ENCODE measurements at places on chromosomes 11 and 22.

DNA sequence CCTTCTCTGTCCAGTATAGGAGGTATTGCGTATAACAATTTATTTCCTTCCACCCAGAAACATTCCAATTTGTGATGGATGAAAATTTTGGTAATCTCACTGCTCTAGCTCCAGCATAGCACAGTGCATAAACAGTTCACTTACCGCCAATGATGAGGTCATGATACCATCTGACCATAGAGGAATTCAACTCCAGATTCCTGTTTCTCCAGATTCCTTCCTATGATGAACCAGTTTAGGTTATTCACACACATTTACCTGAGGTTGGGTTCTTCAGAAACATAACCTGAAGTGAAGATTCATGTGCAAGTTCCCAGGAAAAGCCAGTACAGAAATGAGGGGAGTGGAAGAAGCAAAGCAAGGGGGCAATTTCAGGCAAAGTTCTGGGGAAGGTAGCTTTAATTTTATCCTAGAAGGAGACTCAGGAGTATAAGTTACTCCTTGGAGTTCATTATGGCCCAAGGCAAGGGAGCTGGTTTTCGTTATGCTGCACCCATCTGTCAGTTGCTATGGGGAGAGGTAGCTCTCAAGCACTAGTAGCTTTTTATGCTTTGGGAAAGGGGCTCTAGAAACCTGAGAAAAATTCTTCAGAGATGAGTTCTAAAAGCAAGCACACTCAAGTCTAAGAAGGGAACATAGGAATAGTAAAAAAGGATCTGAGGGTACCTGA is 121.6 kb downstream of the CASP12 start:
- DNase-seq, result no peak

- no peak for DNase-seq
These were observed 129.0 kb downstream of the PKNOX2 start for GRCh38 chr11:125293596-125293995.

GRCh38 chr22:17957693-17958092 is 66.7 kb downstream of the MICAL3 start:
- no peak for DNase-seq

DNA sequence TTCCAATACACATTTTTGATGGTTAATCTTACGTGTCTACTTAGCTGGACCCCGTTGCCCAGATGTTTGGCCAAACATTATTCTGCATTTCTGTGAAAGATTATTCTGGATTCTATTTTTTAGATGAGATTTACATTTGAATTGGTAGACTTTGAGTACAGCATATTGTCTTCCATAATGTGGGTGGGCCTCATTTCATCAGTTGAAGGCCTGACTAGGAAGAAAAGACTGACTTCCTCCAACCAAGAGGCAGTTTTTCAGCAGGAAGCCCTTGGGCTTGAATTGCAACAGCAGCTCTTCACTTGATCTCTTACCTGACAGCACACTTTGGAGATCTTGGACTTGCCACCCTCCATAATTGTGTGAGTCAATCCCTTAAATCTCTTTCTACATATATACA is 58.7 kb downstream of the FDX1 start:
- no peak for DNase-seq

DNA sequence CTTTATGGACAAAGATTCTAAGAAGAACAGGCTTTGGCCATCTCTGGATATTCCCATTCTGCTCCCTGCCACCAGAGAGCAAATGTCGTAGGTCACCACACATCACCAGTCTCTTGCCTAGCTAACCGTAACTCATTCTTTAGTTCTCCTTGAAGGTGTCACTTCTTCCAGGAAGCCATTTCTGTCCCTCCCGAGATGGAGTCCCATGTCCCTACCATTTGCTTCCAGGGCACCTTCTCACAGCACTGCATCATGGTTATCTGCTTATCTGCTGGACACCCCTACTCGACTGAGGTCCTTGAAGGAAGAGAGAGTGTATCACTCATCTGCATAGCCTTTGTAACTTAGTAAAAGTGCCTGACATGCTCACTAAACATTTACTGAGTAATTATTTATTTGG is 47.6 kb downstream of the FAM83F start:
- no peak for DNase-seq

GRCh38 chr11:111168871-111169270 is 76.7 kb upstream of the POU2AF2 start:
- no peak for DNase-seq

DNA sequence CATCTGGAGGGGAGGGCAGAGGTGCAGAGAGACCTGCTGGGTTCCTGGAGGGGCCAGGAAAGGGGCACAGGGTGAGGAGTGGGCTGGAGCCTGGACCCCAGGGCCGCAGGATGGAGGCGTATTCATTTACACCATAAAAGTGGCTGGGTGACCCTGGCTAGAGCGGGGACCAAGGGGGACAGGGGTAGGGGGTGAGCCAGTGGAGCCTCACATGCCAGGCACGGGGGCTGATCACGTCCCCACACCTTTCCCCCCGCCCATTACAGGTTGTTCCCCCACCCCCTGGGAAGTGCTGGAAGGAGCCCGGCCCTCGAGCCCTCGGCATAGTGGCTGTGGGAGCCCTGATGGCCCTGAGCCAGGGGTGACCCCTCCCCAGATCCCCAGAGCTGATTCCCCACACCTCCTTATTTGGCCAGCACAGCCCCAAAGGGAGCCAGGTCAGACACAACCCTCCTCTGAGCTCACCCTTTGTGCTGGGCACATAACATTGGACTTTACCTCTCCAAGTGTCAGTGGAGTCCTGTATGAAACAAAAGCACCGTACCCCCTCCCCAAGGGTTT is 781 bp downstream of the TCIRG1 start:
- DNase-seq, result no peak

DNA sequence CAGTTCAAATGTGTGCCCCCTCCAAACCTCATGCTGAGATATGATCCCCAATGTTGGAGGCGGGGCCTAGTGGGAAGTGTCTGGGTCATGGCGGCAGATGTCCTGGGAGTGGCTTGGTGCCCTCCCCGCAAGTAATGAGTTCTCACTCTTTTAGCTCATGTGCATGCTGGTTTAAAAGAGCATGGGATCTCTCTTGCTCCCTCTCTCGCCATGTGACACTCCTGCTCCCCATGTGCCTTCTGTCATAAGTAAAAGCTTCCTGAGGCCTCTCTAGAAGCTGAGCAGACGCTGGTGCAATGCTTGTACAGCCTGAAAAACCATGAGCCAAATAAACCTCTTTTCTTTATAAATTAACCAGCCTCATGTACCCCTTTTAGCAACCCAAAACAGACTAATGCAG is 98.8 kb downstream of the SGSM3 start:
- no peak for DNase-seq

DNA sequence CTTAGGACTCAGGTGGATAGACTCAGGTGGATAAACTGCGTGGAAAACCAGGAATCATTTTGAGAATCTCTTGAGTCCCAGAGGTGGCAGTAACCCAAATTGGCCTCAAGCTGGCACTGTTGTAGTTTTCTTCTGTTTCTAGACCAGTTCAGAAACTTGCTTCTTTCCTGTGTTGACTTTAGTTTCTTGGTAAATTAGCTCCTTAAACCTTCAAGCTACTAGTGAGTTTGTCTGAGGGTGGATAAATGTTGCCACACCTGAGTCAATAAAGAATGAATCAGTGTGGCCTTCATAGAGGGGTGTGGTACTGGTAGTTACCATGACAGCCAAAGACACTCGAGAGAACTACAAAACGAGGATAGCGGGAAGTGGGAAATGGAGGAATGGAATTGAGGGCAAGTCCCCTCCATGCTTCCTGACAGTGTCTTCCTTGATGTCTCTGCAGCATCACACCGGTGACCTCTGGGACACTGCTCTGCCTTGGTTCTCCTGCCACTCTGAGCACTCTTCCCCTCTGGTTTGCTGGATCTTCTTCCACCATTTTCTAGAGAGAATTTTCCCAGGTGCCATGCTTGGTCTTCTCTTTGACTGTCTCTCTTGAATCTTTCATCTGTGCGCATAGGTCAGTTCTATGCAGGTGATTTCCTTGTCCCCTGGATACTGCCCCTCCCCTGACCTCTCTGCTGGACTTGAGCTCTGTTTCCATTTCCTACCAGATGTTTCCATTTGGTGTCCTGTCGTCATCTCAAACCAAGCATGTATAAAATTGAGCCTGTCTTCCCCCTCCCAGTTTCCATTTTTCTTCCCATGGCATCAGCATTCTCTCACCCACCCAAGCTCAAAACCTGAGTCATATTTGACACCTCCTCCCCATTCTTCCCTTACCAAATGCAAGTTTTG is 7.2 kb downstream of the POLD4 start:
- no peak for DNase-seq
